Camera-type eye (tissue), 1 donor: ENCODE measurements at places on chromosomes 6 and 20. TPM values are rescaled to one million over a fixed set of nuclear protein-coding genes. Genes with fewer than 3 reads are reported as not detected.

Gene C20orf173
- total RNA-seq = not detected

Gene RBPJL
- total RNA-seq = not detected

Gene PPP1R16B
- total RNA-seq = 7.5 TPM

Gene SIGLEC1
- 3.1 TPM for total RNA-seq

Gene BACH2
- total RNA-seq = 33.6 TPM

Gene HDGFL1
- not detected for total RNA-seq

Gene DLK2
- total RNA-seq = 2.6 TPM

Gene ZNF165
- 0.82 TPM for total RNA-seq

Gene UCKL1
- 44.6 TPM for total RNA-seq

Gene CLPSL1
- total RNA-seq = not detected

Gene NT5DC1
- total RNA-seq = 12.9 TPM

Gene TMEM239
- total RNA-seq = not detected

Gene GPLD1
- total RNA-seq = 10.9 TPM

Gene ZKSCAN4
- total RNA-seq = 12.1 TPM

Gene MMUT
- 32.5 TPM for total RNA-seq

Gene ADISSP
- total RNA-seq = 8.1 TPM

Gene NKX2-4
- not detected for total RNA-seq

Gene C20orf204
- 1.0 TPM for total RNA-seq

Gene IFT52
- 38.3 TPM for total RNA-seq

Gene MRAP2
- total RNA-seq = 5.9 TPM

Gene TENT5A
- 57.4 TPM for total RNA-seq

Gene STX16
- 98.0 TPM for total RNA-seq

Gene RAMACL
- total RNA-seq = 5.2 TPM

Gene PAK1IP1
- 12.8 TPM for total RNA-seq
